ENCODE measurements at places on chromosomes 16 and 17.

DNA sequence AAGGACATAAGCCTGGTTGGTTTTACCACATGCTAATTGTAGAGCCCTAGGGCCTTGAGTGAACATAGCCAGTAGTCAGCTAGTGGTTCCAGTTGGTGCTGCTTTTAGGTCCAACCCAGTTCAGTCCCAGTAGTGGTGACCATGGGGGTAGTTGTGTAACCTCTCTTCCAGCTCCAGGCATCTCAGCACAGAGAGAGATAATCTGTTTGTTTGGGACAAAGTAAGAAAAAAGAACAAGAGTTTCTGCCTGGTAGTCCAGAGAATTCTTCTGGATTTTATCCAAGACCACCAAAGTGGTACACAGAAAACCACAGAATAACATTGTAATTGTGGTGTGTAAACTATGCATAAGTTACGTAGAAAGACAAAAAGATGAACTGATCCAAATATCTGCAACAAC, 5.2 kb upstream of the CCL13 start:
- DNase-seq: no peak

DNA sequence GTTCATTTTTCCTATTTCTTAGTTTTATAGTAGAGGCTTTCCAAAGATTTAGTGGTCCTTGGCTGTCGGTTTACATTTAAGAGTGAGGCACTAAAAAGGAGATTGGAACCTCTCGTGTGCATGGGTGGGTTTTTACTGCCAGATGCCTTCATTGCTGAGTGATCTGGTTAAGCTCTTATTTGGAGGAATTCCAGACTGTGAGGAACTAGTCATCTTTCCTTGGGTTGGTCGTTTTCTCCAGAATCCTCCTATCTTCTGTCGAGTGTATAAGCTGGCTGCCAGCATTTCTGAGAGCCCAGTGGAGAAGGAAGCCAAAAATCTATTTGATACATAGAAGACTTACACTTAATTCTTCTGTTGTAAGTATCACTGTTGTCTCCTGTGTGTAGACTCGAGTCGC, 22.6 kb downstream of the IST1 start:
- DNase-seq: no peak

DNA sequence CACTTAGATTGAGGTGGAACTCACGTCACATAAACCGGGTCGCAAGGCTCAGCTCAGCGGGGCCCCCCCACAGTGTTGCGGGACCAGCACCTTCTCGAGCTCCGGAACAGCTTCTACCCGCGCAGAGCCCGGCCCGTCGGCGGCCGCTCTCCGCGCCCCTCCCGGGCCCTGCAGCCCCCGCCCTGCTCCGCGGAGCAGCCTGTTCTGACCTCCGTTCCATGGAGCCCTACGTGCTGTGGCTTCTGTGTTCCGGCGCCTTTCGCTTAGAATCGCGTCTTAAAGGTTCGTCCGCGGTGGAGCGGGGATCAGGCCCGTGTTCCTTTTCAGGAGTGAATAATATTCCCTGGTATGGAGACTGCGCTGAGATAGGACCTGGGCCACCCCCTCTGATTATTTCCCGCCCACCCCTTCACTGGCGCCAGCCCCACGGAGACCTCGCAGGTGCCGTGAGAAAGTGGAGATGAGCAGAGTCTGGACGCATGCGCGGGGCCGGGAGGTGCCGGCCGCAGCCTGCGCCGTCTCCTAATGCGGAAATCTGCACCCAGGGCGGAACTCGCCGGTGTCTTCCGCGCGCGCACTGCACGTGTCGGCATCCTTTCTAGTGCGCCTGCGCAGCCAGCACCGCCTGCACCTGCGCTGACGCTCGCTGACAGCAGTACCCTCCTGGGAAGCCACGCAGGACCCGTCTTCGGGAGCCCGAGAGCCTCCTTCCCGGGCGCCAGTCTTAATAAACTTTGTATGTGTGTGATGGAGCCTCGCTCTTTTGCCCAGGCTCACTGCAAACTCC, 30.9 kb downstream of the ZNF778 start:
- DNase-seq: no peak

- no peak for DNase-seq
Observed at GRCh38 chr17:49783791-49784190, 4.7 kb upstream of the KAT7 start.

- DNase-seq: no peak
Observed at GRCh38 chr16:12440228-12440530, 363.5 kb downstream of the CPPED1 start.

DNA sequence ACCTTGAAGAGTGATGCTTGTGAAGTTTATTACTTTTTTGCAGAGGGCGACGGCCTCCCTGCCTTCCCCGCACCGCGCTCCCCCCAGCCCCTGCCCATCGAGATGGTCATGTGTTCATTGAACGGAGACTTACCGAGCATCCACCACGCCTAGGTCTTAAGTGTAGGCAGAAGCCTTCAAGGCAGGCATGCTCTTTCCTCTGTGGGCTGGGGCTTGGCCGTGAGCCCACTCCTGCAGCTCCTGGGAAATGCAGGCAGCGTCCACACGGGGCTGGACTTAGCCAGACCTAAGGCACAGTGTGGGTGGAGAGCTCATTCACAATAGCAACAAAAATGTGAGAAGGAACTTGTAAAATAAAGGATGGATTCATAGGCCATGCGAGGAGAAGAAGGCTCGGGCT, 19.2 kb downstream of the RNF213 start:
- peak; percentile 26 for DNase-seq

DNA sequence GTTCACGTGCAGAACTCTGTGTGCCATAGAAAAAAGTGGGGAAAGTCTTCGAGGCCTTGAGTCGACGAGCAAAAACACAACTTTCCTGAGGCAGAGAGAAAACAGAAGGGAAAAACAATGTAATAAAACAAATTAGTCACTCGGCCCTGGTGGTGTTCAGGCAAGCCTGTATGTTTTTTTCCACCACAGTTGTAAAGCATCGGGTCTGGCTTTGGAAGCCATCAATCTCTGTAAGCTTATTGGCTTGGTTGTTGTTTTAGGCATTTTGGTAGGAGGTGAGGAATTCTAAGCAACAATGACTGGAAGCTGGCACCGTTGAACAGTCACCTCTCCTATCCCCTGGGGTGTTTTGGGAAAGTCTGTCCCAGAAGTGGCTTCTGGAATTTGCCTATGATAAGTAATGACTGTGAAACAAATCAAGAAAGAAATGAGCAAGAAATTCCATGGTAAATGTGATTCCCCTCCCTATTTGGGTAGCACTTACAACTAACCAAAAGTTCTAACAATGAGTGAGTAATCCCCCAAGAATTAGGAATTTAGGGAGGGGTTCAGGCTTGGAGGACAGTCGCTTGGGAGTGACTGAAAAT, 2.8 kb downstream of the CDH13 start:
- DNase-seq: peak; percentile 39

DNA sequence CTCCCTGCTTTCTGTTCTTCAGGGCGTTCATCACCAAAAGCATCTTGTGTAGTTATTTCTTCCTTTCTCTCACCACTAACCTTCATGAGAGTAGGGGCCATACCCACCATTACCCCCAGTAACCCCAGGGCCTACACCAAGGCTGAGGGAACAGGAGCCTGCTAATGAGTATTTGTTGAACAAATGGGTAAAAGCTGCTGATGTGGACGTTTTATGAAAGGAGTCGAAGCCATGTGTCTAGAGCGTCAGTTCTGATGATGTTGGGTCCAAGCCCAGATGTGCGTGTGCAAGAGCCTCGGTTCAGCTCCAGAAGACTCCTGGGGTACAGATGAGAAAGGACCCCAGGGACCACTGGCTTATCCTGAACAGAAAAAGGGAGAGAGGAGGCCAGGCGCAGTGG, 77.1 kb upstream of the TBC1D3K start:
- DNase-seq: no peak

- no peak for DNase-seq
Observed at GRCh38 chr17:76241204-76241538, 878 bp upstream of the RNF157 start.

DNA sequence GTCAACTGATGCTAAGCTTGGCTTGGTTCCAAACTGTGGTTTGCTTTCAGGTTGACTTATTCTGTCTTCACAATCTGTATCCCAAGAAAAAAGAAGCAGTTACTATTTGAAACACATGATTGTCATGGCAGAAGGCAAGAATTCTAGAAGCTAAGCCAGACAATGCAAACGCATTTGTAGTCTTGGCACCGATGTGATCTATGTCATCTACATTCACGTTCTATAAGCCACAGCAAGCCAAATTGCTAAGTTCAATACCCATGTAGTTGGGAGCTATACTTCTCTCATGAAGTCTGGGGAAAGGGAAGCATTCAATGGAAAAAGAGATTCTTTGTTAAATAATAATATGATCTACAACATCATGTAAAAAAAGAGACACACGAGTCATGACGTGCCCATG, 18.3 kb upstream of the KIF2B start:
- DNase-seq: no peak

DNA sequence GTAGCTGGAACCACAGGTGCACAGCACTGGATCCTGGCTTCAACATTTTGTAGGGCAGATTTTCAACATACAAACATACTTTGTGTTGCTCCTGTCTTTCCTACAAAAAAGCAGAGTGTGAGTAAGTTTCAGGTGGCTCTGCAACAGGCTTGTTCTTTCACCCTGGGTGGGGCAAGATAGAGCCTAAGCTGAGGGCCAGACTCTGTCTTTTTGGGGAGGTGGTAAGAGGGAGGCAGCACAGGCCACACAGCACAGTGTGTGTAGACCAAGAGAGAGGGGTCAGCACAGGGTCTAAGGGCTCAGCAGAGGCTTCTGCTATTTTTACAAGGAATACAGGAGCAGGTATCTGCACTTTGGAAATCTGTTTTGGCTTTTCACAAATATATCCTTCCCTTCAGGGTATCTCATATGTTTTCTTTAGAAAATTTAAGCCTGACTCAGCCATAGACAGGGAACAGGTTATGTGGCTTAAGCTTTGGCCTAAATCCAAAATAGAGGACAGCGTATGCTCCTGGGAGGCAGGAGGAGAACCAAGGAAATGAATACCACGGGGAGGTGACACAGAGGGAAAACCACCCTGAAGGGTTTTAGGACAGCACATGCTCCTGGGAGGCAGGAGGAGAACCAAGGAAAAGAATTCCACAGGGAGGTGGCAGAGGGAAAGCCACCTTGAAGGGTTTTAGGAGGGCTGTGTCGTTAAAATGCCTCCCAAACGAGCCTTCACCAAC, 21.6 kb downstream of the EMC8 start:
- DNase-seq: no peak

DNA sequence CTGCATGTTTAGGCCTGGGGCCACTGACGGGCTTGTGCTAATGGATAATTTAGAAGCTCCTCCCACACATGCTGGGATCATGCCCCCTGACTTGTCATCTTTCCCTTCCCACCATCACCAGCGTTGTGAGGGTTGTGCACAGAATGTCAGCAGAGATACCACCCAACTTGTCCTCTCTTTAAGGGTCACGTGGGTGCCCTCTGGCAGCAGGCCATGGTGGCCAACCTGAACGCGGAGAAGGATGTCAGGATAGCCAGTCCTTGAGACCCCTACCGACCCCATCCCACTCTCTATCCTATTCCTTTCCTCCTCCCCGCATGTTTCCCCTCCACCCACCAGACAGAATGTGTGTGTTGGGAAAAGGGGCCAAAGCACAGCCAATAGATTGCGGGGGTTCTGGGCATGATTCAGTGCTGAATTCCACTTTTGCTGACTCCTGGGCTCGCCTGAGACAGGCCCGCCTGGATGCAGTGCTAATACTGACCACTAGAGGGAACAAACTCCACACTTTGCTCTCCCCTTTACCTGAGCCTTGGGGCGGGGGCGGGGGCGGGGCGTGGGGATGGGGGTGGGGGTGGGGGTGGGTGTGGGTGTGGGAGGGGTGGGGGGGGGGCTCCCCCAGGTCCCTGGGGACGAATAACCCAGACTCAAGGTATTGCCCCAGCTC, at the start of gene GH2:
TSS of gene GH2 (minus strand) at position 10 of the 667 bp plus-strand sequence. CDS start 143 bp downstream, outside the sequence.
- DNase-seq: peak; percentile 33

Data from muscle of leg (tissue), 16 donors.